Activated CD4-positive, alpha-beta T cell treated with anti-CD3 and anti-CD28 coated beads, Interleukin-2, amount 10 ng/mL, durations not matched to agents 24 days and 14 days (primary cell): ENCODE measurements at places on chromosomes 1 and 21. TPM values are rescaled to one million over a fixed set of nuclear protein-coding genes. Genes with fewer than 3 reads are reported as not detected.

DNA sequence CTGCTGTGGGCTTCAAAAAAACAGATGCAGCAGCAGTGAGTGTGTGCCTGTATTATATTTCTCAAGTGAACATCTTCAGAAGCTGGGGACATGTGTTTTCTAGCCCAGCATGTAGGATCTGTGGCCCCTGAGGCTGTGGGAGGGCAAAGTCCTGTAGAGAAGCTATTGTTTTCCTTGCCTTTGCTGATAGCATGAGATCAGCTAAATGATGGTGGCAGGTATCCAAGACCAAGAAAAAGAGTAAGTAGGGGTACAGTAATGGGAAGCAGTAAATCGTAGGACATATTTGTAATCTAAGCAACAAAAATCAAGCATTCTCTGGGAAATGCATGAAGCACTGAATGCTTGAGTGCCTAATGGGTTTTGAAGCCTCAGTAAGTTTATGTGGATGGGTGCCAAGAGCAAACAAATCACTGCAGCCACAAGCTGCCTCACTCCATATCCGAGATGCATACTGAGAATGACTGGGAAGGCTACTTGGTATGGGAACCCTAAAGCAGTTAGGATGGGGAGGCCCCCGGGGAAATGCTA, 98.3 kb downstream of the CD58 start:
- no peak overlapping the region for H3K4me3 ChIP-seq
- H3K4me1 ChIP-seq: no peaks in the 10 kb centered on the region
- no peaks in the 10 kb centered on the region for H3K36me3 ChIP-seq
- peaks cover 11% of the 10 kb centered on the region for H3K27me3 ChIP-seq
- H3K27ac ChIP-seq: no peak overlapping the region

DNA sequence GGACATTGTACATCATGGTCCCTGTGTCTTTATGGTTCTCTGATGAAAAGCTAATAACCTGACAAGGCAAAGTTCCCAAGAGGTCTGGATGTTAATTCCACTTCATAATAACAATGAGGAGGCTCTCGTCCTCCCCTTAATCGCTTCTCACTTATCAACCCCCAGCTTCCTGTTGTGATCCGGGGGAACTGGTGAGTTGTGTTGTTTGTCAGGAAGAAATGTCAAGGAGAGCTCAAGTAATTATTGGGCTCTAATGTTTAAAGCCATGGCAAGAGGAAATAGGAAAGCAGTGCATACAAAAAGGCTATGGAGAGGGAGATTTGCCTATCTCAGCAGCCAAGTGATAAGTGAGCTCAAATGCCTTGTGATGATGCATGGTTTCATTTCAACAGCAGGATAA, 42.8 kb upstream of the RASAL2 start:
- DNase-seq: no peak
- H3K36me3 ChIP-seq: no peaks in the 10 kb centered on the region
- no peaks in the 10 kb centered on the region for H3K4me1 ChIP-seq
- no peak overlapping the region for H3K4me3 ChIP-seq

GNG4 gene
- total RNA-seq: 76.2 and 77.2 TPM in 2 replicates

DNA sequence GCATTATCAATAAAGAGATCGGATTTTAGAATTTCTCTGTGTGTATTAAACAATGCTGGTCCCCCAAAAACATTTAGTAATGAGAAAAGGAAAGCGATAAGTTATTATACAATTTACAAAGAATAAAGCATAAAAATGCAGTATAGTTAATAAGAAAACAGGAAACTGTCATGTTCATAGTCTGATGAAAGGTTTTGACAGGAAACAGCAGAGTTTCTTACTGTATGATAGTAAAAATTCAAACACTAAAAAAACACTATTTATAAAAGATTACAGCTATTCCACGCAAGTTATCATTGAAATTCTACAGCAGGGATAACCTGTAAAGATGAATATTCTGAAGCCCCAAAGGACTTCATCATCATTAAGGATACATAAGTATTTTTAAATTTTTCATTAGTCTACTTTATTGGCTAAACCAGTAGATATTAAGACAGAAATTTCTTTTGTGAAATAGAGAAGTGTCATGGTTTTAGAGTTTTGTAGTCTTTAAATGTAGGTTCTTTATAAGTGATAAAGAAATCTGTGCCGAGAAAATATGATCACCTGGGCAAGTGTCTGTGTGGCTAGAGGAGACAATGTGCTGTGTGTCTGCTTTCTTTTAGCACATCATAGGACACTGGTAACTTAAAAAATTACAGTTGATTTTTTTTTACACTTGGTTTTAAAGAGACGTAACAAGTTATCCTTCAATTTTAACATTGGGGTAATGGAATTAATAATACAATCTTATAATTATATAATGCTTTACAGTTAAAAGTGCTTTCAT, 49.7 kb upstream of the GFI1 start:
- peak overlapping the region; percentile 91 for H3K27ac ChIP-seq
- peak overlapping the region; percentile 55 for H3K4me3 ChIP-seq
- H3K27me3 ChIP-seq: no peaks in the 10 kb centered on the region
- DNase-seq: no peak

KRTAP19-5 gene
- not detected in 2 replicates for total RNA-seq

DNA sequence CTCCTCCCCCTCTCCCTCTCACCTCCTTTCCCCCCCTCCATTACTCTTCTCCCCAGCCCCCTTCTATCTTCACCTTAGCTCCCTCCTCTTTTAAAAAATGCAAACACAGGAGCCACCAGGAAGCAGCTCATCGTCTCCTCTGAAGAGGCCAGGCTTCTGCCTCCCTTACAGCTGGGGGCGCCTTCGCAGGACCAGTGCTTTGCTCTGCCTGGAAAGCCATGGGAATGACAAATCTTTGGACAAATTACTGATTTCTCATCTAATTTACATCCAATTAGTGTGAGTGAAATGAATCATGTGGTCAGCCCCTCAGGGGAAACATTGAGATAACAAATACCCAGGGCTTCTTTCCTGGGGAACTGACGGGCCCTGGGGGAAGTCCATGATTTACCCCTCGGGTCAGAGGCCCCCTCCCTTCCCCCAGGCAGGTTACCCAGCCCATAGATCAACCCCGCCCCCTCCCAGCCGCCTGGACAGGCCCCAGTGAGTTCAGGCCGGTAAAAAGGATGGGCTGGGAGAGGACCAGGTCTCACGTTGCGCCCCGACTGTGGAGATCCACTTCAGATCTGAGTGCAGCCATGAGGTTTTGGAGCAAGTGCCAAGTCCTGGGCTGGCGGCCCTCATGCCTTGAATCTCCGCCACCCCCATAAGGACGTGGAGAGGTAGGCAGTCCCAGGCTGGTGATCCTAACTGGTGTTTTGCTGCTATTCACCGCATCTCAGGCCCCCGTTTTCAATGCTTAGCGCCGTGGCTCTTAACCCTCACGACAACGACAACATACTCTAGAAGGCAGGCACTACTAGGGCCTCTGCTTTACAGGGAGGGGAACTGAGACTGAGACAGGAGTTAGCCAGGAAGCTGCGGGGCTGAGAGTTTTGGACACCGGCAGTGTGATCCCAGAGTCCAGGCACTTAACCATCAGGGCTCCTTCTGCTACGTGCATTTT, 300.8 kb downstream of the RRAGC start:
- H3K27me3 ChIP-seq: peaks cover 34% of the 10 kb centered on the region
- peaks cover 59% of the 10 kb centered on the region for H3K4me1 ChIP-seq
- H3K27ac ChIP-seq: peak overlapping the region; percentile 88
- H3K4me3 ChIP-seq: peak overlapping the region; percentile 74
- H3K36me3 ChIP-seq: peaks cover 4% of the 10 kb centered on the region

FBXO2 gene
- 0.76 and 1.0 TPM in 2 replicates for total RNA-seq

GRCh38 chr1:88302843-88303486, 381.1 kb upstream of the PKN2 start:
- no peak for DNase-seq
- no peaks in the 10 kb centered on the region for H3K4me1 ChIP-seq
- H3K36me3 ChIP-seq: no peaks in the 10 kb centered on the region
- no peak overlapping the region for H3K27ac ChIP-seq
- H3K27me3 ChIP-seq: no peaks in the 10 kb centered on the region
- no peak overlapping the region for H3K4me3 ChIP-seq

GRCh38 chr1:6960291-6960811, 175.1 kb downstream of the CAMTA1 start:
- H3K4me1 ChIP-seq: peaks cover 12% of the 10 kb centered on the region
- no peak overlapping the region for H3K27ac ChIP-seq
- H3K27me3 ChIP-seq: peaks cover 26% of the 10 kb centered on the region
- no peaks in the 10 kb centered on the region for H3K36me3 ChIP-seq
- no peak for DNase-seq

DNA sequence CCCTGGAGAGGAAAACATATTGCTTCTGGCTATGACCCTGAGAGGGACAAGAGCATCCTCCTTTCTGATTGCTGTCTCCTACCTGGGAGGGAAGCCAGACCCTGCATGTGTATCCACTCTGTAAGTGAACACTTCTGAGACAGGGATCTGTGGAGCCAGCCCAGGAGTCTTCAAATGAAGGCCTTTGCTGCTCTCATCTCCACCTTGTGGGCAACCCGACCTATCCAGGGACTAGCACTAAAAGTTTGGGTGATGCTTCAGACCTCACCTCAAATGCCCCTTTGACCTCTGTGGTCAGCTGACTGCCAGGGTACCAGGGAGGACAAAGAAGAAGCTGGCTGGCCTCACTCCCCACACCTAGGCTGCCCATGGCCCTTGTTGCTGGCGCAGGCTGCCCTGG, 64.7 kb downstream of the KCND3 start:
- H3K4me1 ChIP-seq: no peaks in the 10 kb centered on the region
- no peaks in the 10 kb centered on the region for H3K36me3 ChIP-seq
- H3K27ac ChIP-seq: no peak overlapping the region

PGLYRP4 gene
- not detected in 2 replicates for total RNA-seq

NID1 gene
- total RNA-seq: 0.57 and 0.61 TPM in 2 replicates

DNA sequence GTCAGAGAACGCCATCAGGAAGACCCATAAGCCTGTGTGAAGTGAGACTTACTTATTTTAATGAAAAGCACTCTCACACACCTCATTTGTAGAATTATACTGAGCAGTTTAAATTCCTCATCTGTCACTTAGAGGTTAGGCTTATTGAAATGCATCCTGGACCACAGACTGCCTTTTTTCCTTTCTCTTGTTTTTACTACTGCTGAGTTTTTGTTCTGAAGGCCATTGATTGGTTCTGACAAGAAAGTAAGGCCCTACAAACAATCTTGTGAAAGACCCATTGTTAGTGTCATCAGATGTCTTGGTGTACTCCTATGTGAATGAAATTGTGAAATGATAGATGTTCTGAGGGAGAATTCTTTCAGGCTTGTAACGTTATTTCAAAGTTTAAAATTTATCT, 1343.3 kb upstream of the ADGRL2 start:
- H3K27me3 ChIP-seq: no peaks in the 10 kb centered on the region
- H3K4me3 ChIP-seq: no peak overlapping the region
- H3K27ac ChIP-seq: no peak overlapping the region
- H3K36me3 ChIP-seq: no peaks in the 10 kb centered on the region

GRCh38 chr1:210684466-210685294, 356.0 kb downstream of the HHAT start:
- DNase-seq: no peak
- H3K4me3 ChIP-seq: no peak overlapping the region
- H3K36me3 ChIP-seq: no peaks in the 10 kb centered on the region
- no peak overlapping the region for H3K27ac ChIP-seq
- no peaks in the 10 kb centered on the region for H3K27me3 ChIP-seq
- H3K4me1 ChIP-seq: no peaks in the 10 kb centered on the region

DNA sequence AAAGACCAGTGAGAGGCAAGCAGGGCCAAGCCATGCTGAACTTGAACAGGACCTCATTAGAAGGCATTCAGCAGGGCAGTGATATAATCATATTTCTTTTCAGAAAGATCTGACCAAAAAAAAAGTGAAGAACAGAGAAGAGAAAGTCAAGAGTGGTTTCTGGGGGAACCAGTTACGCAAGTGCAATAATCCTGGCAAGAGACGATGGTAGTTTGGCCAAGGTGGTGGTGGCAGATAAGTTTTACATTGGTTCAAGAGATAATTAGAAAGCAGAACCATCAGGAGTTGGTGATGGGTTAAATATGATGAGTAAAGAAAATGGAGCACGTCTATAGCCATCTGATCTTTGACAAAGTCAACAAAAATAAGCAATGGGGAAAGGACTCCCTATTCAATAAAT, 54.3 kb downstream of the ZSWIM5 start:
- H3K27me3 ChIP-seq: peaks cover 10% of the 10 kb centered on the region
- no peaks in the 10 kb centered on the region for H3K36me3 ChIP-seq
- H3K27ac ChIP-seq: no peak overlapping the region
- DNase-seq: no peak
- no peak overlapping the region for H3K4me3 ChIP-seq

- peak; percentile 13 for DNase-seq
- no peak overlapping the region for H3K4me3 ChIP-seq
- H3K27me3 ChIP-seq: no peaks in the 10 kb centered on the region
- no peaks in the 10 kb centered on the region for H3K4me1 ChIP-seq
- H3K27ac ChIP-seq: no peak overlapping the region
- H3K36me3 ChIP-seq: no peaks in the 10 kb centered on the region
Measured at GRCh38 chr1:209268479-209268878, 315.0 kb upstream of the CAMK1G start.

GRCh38 chr1:101376121-101377083, 139.6 kb downstream of the S1PR1 start:
- DNase-seq: no peak
- no peak overlapping the region for H3K4me3 ChIP-seq
- H3K4me1 ChIP-seq: peaks cover 24% of the 10 kb centered on the region

GRCh38 chr1:230972855-230973271, 5.8 kb downstream of the TTC13 start:
- H3K4me1 ChIP-seq: peaks cover 45% of the 10 kb centered on the region
- no peaks in the 10 kb centered on the region for H3K27me3 ChIP-seq
- peak overlapping the region; percentile 61 for H3K27ac ChIP-seq
- peak overlapping the region; percentile 55 for H3K4me3 ChIP-seq
- DNase-seq: peak; percentile 89
